ENCODE measurements at places on chromosomes 1 and 21.

DNA sequence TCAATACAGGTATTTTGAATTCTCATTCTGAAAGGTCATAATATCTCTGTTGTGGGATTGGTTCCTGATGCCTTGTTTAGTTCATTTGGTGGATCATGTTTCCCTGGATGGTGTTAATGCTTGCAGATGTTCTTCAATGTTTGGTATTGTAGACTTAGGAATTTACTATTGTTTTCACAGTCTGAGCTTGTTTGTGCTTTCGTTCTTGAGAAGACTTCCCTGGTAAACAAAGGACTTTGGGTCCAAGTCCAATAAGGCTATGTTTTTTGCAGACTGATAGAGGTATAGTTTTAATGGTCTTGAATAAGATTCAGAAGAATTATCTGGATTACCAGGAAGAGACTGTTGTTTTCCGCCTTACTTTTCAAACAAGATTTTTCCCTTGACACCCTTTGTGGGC lies 1646.3 kb downstream of the AMY1C start:
- DNase-seq: no peak

DNA sequence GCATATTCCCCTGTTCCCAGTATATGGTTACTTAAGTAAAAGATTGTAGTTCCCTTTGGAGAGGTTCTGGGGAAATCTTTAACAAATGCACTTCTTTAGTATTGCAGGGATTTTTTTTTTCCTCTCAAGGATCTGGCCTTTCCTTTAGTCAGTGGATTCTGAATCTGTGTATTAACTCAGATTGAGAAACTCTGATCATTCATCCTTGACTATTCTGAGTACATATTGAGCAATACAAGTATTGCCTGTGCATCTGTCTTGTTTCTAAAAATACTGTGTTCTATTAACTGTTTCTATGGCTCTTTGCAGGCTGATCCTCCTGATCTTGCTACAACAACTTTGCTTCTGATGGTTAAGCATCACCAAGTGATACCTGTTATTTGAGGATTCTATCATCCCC lies 67.8 kb upstream of the FGGY start:
- DNase-seq: no peak

GRCh38 chr1:44321466-44321865 lies 33.6 kb downstream of the ERI3 start:
- DNase-seq: no peak

DNA sequence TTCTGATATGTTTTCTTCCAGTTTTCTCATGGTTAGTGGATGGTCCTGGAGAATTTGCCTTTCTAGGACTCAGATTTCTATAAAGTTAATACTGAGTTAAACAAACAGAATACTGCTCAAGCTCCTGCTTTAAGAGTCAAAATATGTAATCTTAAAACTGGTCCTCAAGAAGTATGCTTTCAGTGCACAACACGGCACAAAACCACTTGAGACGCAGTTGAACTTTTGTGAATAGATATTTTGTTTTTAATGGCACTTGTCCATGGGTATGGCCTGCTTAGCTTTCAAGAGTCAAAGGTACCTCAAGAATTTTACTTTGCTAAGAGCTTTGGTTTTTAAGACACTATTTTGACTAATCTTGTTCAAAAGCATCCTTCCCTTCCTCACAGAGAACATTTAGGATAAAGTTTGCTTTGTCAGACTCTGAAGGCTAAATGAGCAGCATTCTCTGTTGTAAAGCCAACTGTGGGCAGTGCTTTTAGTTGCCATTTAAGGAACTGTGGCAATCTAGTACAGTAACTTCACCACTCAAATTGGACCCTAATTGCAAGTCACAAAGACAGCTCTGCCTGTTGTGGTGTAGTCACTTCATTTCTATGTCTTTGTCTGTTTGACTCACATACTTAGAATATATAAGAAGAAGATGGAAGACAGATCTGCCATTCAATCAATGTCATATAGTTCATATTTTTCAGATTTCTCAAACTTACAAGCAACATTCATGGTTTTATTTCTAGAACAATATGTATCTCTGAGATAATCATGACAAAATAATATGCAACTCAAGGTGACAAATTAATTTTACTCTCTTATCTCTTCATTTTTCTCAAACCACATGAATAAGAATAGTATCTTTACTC lies 28.8 kb downstream of the SAMD13 start:
- no peak for DNase-seq

GRCh38 chr1:98053471-98054366 lies 132.9 kb upstream of the DPYD start:
- DNase-seq: peak; percentile 91

DNA sequence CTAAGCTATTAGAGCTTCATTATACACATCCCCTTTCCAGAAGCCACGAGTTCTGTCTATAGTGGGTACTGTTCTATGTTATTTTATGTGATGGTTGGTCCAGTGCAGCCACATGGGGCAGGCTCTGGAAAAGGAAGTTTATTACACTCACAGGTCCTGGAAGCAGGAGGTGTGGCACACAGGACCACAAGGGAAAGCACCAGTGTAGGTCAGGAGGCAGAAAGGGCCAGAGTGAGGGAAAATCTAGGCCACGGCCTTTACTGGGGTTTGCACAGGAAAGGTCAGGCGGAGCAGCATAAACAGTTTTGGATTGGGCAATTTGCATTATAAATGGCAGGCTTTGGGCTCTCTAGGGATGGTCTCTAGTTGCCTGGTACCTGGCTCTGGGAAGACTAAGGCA lies 21.8 kb upstream of the CNIH3 start:
- no peak for DNase-seq

DNA sequence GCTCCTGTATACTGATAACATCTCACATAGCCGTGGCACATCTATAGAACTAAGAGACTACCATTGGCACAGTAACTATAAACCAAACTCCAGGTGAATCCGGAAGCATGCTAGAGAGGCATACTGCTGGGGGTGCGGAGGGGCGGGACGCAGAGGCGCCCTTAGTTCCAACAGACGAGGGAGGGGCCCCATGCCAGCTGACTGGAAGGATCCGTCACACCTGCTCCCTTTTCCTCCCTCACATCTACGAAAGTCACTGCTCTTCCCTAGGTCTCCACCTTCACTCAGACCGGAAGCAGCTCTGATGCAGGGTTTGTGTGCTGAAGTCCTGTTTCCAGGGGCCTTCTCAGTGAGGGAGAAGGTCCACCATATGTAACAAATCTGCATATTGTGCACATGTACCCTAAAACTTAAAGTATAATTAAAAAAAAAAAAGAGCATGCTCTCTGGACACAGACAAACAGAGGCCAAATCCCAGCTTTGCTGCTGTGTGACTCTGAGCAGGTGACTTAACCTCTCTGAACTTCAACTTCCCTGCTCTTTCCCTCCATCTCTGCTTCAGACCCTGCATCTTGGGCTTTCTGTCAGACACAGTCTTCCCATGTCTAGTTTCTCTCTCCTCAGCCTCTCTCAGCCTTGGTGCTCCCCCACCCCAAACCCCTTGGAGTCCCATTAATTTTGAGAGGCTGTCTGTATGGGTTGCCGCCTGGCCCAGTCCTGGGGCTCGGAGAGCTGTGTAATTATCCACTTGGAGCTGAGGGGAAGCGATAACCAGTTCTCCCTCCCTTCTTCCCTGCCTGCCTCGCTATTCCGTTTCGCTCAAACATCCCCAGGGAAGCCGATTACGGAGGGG lies 7.8 kb upstream of the GJB5 start:
- DNase-seq: no peak

DNA sequence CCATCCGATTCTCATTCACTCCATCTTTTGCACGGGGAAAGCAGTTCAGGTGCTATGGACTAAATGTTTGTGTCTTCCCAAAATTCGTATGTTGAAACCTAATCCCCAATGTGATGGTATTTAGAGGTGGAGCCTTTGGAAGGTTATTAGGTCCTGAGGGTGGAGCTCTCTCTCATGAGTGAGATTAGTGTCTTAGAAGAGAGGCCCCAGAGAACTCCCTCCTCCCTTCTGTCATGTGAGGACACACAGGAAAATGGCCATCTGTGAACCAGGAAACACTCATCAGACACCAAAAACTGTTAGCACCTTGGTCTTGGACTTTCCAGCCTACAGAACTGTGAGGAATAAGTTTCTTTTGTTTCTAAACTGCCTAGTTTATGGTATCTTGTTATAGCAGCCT lies 15.8 kb upstream of the CCDC190 start:
- DNase-seq: no peak

- DNase-seq: no peak
Measured at GRCh38 chr1:24796524-24796923, 51.3 kb downstream of the CLIC4 start.

DNA sequence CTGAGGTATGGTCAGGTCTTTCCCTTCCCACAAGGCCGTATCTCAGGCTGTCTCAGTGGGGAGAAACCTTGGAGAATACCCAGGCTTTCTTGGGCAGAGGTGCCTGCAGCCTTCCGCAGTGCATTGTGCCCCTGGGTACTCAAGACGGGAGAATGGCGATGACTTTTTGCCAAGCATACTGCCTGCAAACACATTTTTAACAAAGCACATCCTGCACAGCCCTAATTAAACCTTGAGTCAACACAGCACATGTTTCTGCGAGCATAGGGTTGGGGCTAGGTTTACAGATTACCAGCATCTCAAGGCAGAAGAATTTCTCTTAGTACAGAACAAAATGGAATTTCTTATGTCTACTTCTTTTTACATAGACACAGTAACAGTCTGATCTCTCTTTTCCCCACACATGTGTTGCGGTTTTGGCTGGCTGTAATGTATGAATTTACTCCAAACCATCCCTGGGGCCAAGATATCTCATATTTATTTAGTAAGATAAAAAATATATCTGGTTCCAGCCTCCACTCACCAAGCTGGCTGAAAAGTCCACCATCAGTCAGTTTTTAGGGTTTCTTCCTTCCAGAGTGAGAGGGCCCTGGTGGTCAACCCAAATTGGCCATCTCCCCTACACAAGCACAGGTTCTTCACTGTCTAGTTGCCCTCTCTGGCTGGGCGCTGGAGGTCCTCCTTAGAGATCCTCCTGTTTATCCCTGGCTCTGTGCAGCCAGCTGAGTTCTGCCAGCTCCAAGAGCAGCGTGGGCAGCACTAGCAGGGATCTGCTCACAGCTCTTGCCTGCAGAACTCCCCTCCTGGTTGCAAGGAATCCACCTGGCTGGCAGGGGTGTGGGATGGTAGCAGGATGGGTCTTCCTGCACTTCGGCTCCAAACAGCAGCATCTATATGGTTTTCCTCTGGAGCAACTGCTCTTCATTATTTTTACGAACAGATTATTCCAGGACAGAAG lies 2.6 kb downstream of the FAAH start:
- peak; percentile 17 for DNase-seq

GRCh38 chr21:33139084-33139483 lies 69.1 kb downstream of the OLIG1 start:
- no peak for DNase-seq

GRCh38 chr21:37060296-37060695 lies 12.6 kb downstream of the PIGP start:
- peak; percentile 66 for DNase-seq

- DNase-seq: no peak
Measured at GRCh38 chr1:181099152-181100014, 10.9 kb downstream of the IER5 start.

DNA sequence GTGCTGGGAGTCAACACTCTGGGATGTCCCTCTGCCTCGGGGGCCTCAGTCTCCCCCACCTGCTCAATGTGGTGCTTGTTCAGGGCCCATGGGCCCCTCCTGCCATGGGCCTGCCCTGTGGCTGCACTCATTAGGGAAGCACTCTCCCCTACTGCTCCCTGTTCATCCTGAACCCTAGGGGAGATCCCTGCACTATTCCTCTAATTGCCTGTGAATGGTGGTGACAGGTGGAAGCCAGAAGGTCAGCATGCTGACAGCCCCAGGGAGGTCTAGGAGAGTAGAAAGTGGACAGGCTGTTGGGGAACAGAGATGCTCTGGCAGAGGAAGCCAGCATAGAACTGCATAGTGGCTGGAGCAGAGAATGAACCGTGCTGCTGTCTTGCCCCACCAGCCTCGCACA lies 217.6 kb downstream of the TRABD2B start:
- DNase-seq: no peak

- DNase-seq: peak; percentile 62
Measured at GRCh38 chr1:18211764-18212163, 104.2 kb downstream of the IGSF21 start.
